ENCODE measurements at places on chromosomes 12 and 14.

GRCh38 chr12:104546575-104546974 is 89.8 kb downstream of the CHST11 start:
- DNase-seq = no peak

- DNase-seq = peak; percentile 81
Measured at GRCh38 chr12:3381059-3382047, 109.7 kb upstream of the PRMT8 start.

GRCh38 chr12:125229878-125230530 is 164.8 kb downstream of the AACS start:
- DNase-seq = no peak

- no peak for DNase-seq
Measured at GRCh38 chr14:51730098-51730497, 78.4 kb downstream of the FRMD6 start.

DNA sequence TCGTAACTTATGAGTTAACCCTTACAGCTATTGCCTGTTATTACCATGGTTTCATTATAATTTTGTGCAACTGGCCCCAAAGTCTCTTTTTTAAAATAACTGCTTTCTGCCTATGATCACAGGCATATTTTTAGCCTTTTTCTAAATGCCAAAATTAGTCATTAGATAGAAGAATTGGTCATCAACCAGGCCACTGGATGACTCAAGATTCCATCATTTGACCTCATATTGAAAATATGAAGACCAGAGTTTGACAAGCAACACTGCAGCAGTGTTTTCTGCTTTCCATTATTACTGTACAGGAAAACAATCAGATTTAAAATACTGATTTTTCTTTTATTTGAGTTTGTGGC is 54.7 kb upstream of the OTOGL start:
- DNase-seq = peak; percentile 94

DNA sequence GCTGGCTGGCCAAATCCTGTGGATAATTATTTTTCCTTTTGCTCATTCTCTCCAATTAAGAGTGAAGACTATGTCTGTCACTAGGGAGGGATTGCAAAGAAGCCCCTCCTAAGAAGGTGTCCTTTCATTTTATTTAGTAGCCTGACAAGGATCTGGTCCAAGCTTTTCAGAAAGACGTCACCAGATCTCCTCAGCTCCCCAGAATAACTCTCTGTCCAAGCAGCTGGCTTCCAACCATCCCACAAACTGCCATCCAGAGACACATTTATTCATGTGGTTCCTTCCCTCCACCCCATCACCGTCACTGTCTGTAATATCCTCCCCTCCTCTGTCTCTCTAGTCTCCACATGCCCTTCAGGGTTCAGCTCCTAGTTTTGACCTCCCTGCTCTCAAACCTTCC is 69.9 kb downstream of the PPM1H start:
- DNase-seq = no peak
